Germinal center (tissue), 1 donor: ENCODE measurements at places on chromosomes 12 and 14.

- DNase-seq: peak; percentile 40
Measured at GRCh38 chr14:22221508-22221907, 367.5 kb downstream of the DAD1 start.

DNA sequence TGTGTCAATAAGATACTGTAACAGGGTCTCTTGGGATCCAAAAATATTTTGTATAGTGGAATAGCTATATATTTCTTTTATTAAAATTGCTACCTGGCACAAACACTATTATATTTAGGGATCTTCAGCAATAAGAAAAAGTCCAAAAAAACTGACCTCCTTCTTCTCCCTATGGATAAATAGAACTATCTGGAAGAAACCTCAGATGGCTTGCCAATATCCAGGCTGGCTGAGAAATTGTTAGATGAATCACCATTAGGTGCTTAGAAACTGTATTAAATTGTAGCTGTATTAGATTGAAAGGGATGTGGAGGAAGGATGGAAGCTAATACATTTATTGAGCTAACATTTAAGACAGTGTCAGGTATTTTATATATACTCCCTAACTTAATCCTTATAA lies 66.0 kb downstream of the SLC38A6 start:
- no peak for DNase-seq

GRCh38 chr12:131142891-131143657 lies 189.4 kb downstream of the ADGRD1 start:
- no peak for DNase-seq

- no peak for DNase-seq
Measured at GRCh38 chr12:79959484-79959883, 24.6 kb upstream of the PPP1R12A start.

GRCh38 chr14:52827426-52827825 lies 36.0 kb upstream of the GNPNAT1 start:
- no peak for DNase-seq

DNA sequence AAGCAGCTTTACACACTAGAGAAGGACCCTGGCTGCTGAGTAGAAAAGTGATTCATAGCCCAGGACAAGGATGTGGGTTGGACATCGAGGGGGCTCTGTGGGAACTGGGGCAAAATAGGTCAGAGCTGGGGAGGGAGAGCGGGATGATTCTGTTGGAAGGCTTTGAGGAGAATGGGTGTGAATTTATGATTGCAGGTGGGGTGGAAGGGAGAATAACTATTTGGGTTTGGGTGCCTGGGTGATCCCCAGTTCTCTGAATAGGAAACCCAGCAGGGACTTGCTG lies 13.1 kb downstream of the SERPINA3 start:
- no peak for DNase-seq

GRCh38 chr14:97776890-97777558 lies 979.8 kb downstream of the VRK1 start:
- no peak for DNase-seq
